SHP77 treated with DMSO at 0.1 percent for 48 hours (cell line): ENCODE measurements at places on chromosomes 1 and 21.
A peak's percentile ranks its signal among the peaks of the same experiment; 100 is the strongest.

DNA sequence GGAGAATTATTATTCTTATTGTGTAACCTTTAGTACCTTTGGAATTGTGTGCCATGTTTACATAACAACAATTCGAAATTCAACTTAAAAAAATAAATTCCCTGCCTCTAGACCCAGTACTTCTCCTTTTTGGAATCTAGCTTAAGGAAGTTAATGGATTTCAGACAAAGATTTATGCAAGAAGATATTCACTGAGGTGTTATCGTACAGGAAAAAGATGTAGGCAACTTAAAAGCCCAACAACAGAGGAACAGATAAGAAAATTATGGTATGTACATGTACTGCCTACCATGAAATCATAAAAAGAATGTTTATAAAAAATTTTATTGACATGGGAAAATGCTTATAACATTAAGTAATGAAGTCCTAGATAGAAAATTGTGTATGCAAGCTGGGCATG, 18.2 kb upstream of the STMN1 start:
- DNase-seq, result no peak

DNA sequence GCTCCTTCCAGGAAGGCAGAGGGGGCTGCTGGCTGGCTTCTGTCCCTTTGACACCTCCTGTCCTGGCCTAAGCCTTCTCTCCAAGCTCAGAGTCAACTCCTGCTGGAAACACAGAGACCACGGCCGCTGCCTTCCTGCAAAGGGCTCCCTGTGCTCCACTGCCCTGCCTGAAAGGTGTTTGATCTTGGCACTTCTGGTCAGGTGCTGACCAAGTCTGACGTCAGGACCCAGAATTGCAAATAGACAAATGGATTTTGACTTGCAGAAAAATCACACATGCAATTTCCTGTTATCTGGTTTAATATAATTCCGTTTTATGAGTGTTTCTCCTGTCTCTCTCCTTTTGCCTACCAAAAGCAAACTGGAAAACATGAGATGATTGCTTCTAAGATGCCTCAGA, 86.5 kb upstream of the HMGB4 start:
- no peak for DNase-seq

- no peak for DNase-seq
Observed at GRCh38 chr1:230589951-230590350, 52.3 kb upstream of the COG2 start.

DNA sequence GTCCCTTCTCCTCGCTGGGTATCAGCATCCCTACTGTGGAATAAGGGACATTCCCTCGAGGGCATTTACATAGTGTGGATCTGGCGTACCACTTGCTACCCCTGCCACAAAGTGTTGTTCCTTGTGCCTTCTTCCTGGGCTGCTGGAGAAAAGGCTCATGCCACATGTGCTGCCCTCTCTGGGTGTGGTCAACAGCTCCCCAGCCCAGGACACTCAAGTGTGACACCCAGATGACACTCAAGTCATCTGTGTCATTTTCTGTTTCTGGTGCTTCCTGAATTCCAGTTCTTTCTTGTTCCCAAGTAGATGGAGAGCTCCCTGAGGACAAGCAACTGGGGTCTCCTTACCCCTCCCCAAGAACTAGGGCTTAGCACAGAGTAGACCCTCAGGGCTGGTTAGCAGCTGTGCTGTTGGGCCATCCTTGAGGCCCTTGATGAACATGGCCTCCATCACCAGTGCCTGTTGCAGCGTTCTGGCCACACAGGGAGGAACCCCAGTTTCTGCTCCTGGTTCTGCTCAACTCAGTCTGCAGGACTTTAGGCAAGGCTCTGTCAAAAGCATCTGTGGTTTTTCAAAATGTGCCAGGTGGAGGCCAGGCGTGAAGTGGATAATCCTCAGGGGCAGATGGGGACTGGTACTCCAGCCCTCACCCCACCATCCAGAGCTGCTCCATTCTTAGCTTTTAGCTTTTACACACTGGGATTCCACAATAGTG, 49.0 kb upstream of the CLIC4 start:
- no peak for DNase-seq

GRCh38 chr1:7781923-7782495, 2.1 kb upstream of the PER3 start:
- no peak for DNase-seq

DNA sequence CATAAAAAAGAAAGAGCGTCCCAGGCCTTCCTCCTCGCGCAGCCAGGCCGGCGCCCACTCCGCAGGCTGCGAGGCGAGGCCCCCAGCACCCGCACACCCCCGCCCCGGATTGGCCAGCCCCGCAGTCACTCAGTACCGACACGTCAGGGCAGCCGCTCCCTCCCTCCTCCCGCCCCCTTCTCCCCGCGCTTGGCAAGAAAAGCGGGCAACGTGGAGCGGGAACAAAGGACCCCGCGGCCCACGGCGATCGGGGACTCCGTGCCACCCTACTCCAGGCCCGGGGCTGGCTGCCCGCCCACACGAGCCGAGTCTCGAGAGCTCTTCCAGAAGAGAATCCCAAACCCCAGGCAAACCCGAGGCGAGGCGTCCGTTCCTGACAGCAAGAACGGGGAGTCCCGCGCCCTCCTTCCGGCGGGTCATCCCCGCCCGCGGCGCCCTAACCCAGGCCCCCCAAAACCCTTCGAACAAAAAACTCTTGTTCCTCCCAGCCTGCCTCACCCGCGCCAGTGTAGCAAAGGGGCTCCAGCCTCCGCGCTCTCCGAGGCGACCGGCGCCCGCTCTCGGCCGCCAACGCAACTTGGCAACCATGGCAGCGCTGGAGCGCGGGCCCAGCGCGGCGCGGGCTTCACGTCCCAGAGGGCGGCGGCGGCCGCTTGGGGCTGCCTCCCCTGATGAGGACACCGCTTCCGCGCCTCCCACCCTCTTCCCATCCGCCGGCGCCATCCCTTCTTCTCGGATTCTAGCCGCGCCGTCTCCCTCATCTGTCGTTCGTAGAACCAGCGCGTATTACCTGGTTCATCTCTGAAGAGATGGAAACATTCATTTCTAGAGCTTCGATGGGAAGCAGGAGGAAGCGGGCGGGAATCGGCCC, 645 bp downstream of the IVNS1ABP start:
- DNase-seq, result peak; percentile 28

GRCh38 chr1:21255943-21256320, 34.3 kb downstream of the ECE1 start:
- no peak for DNase-seq

DNA sequence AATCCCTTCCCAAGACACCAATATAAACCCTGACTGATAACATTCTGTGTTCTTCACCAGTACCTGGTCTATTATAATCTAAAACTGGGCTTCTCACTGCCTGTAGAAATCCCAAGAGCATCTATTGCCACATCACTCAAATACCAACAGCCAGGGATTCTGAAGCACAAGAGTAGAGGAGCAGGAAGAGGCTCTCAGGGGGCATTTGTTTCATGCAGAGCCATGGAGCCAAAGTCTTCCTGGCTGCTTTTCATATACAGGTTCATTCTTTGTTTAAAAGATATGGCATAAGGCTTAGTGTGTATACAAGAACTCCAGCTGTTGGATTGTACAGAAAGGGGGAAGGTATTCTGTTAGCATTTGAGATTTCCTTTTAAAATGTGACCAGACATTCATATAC, 38.2 kb upstream of the USH2A start:
- DNase-seq, result no peak

GRCh38 chr1:70093250-70093975, 112.0 kb downstream of the LRRC40 start:
- DNase-seq, result no peak

- no peak for DNase-seq
Observed at GRCh38 chr1:201266774-201267173, 16.5 kb upstream of the PKP1 start.

GRCh38 chr1:24828887-24829192, 83.6 kb downstream of the CLIC4 start:
- no peak for DNase-seq

GRCh38 chr1:202411422-202411821, 62.9 kb downstream of the PPP1R12B start:
- DNase-seq, result no peak

- no peak for DNase-seq
Observed at GRCh38 chr21:36377391-36377842, 7.8 kb upstream of the CHAF1B start.

GRCh38 chr1:224447251-224447650, 12.7 kb upstream of the WDR26 start:
- no peak for DNase-seq

GRCh38 chr21:43278766-43279577, 110.2 kb downstream of the CRYAA start:
- no peak for DNase-seq

DNA sequence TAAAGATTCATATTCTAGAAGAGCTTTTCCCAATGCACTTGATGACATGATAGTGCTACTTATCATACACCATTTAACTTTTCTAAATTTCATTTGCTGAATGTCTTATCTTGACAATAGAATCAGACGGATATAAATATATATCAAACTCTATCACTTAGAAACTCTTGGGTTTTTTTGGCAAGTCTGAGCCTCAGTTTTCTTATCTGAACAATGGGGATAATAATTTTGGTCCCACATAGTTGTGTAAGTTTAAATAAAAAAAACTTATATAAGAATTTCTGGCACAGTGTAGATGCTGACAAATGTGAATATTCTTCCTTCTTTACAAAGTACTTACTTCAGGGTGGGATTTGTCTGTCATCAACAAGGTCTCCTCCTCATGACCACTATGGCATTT, 21.5 kb upstream of the LEPR start:
- no peak for DNase-seq

DNA sequence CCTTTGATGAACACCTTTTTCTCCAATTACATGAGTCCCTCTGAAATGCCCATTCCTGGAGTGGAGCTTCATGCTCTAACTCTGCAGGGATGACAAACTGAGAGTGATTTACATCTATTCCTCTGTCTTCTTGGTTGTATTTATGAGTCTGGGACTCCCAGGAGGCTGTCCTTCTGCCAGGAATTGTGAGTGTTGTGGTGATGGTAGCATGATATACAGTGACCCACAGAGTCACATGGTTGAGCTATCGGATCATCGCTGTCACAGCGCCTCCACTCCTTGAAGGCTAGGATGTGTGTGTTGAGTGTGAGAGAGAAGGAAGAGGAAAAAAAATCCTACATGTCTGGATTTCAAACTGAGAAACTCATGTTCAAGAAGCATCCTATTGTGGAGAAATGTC, 163.4 kb upstream of the CACNA1E start:
- no peak for DNase-seq

DNA sequence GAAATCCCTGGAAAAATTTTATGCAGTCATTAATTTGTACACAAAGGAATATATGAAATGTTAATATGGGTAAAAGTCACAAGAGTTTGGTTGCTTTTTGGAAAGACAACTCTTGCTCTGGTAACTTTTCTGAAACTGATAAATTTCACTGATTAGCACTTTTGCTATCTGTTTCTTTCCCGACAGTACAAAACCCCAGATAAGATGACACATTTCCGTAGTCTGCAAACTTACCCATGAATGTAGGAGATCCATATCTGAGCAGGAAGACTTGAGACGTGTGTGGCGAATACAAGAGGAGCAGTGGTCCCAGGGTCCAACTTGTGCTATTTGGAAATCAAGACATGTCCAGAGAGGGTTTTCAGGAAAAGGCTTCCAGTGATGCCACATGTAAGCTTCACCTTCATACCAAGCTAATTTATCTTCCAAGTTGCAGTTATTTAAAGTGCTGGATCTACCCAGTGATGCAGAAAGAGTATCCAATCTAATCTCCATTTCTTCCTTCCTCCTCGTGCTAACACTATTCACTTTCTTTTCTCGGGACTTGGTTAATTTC, 35.9 kb upstream of the SAMSN1 start:
- DNase-seq, result no peak

DNA sequence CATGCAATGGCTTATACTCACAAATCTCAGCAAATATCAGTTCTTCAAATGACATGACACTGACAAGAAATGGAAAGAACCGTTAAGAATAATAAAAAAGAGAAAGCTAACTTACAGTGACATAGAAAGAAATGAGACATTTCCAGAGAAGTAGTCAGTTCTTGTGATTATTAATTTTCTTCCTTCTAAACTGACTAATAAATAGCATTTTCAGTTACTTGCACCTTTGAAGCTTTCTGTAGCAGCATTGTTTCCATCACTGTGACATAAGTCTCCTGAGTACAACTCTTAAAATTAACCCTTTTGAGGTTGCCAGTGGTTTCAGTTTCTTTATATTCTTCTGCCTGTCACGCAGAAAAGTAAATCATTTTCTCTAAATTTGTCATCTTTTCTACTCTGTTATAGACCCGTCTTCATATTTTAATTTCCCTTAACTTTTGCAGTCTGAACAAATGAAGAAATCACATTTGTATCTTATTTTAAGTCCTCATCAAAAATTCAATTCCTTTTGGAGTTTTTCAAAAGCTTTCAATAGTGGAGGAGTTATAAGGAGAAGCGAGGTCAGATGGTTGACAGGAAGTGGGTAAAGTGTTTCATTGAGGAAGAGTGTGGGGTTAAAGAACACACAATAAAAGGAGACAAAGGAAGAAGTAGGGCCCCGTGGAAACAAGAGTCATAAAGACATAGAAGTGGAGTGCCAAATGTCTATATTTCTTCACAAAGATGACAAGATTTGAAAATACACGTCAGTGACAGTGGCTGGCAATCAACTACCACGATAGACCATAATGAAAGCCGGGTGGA, 57.9 kb upstream of the S1PR1 start:
- no peak for DNase-seq

- no peak for DNase-seq
Observed at GRCh38 chr1:77620273-77620672, 62.2 kb downstream of the ZZZ3 start.

DNA sequence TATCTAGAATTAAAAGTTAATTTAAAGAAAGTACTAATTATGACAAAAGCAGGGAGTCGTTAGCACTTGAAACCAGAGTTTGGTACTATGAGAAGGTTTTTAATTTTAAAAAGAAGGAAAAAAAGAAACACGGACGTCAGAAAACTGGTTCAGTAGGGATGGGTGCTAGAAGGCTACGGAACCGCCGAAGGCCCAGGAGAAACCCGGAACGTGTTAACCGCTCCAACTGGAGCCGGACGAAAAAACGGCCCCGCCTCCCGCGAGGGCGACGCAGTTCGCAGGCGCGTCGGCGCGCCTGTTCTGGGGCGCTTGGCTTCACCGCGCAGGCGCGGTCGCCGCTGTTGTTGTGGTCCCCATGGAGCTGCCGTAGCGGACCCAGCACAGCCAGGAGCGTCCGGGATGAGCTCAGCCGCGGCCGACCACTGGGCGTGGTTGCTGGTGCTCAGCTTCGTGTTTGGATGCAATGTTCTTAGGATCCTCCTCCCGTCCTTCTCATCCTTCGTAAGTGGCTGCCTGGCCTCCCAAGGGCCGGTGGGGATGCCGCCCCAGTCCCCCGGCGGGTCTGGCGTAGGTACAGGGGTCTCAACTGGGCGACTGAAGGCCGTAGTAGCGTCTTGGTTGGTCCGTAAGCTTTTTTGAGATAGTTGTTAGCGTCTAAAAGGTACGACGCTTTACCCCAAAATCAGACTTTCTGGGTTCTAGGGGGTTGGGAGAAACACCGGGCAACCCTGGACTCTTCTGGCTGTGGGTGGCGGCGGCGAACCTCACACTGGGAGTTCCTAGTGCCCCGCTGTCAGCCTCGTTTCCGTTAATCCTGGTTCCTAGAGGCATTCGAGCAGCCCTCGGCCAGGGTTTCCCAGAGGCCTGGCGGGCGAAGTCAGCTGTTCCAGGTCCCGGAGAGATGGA, 31.4 kb upstream of the HMGN1 start:
- peak; percentile 47 for DNase-seq

GRCh38 chr1:56394298-56394697, 185.1 kb downstream of the PLPP3 start:
- DNase-seq, result no peak

- DNase-seq, result peak; percentile 10
Observed at GRCh38 chr21:41817228-41817627, 50.4 kb upstream of the RIPK4 start.

- DNase-seq, result no peak
Observed at GRCh38 chr1:95636897-95637296, 402.9 kb downstream of the RWDD3 start.

GRCh38 chr1:186575348-186575747, 104.9 kb downstream of the PTGS2 start:
- no peak for DNase-seq
